ENCODE measurements at places on chromosomes 5 and 9. TPM values are rescaled to one million over a fixed set of nuclear protein-coding genes. Genes with fewer than 3 reads are reported as not detected.

Gene FAM151B
- total RNA-seq = 0.56 TPM

Gene OR1J2
- not detected for total RNA-seq

Gene PCDHGA10
- 23.6 TPM for total RNA-seq

Gene PCDHGB1
- total RNA-seq = 1.3 TPM

Gene TAF1L
- total RNA-seq = 0.08 TPM

Gene DPP7
- 108 TPM for total RNA-seq

Gene NOP16
- total RNA-seq = 21.9 TPM

Gene LAMC3
- total RNA-seq = 5.4 TPM

Gene RNF208
- total RNA-seq = 2.8 TPM

Gene MARVELD2
- 24.8 TPM for total RNA-seq

Gene CENPH
- total RNA-seq = 6.5 TPM

Gene NUTM2F
- not detected for total RNA-seq

Gene FOXD4L6
- not detected for total RNA-seq

Gene KIF24
- 0.98 TPM for total RNA-seq

Gene FRRS1L
- total RNA-seq = not detected

Gene OR1L6
- not detected for total RNA-seq

Gene PAPPA
- 0.53 TPM for total RNA-seq

Gene DPH7
- 26.8 TPM for total RNA-seq
